Suprapubic skin (tissue), 4 donors: ENCODE measurements at places on chromosomes 1 and 21. TPM values are rescaled to one million over a fixed set of nuclear protein-coding genes. Genes with fewer than 3 reads are reported as not detected.
A peak's percentile ranks its signal among the peaks of the same experiment; 100 is the strongest.

GRCh38 chr1:234750922-234751627 is 141.1 kb upstream of the IRF2BP2 start:
- H3K27me3 ChIP-seq: no peaks in the 10 kb centered on the region
- DNase-seq: no peak
- peaks cover 10% of the 10 kb centered on the region for H3K4me1 ChIP-seq
- H3K36me3 ChIP-seq: no peaks in the 10 kb centered on the region
- no peak overlapping the region for H3K27ac ChIP-seq
- H3K4me3 ChIP-seq: no peak overlapping the region

- no peaks in the 10 kb centered on the region for H3K36me3 ChIP-seq
- no peak for DNase-seq
These were observed 94.7 kb downstream of the PAPPA2 start for GRCh38 chr1:176557543-176558258.

GRCh38 chr1:30437059-30437576 is 286.3 kb downstream of the MATN1 start:
- no peaks in the 10 kb centered on the region for H3K36me3 ChIP-seq
- no peak overlapping the region for H3K27ac ChIP-seq
- H3K27me3 ChIP-seq: no peaks in the 10 kb centered on the region
- no peak overlapping the region for H3K4me3 ChIP-seq

- H3K36me3 ChIP-seq: no peaks in the 10 kb centered on the region
- DNase-seq: no peak
- H3K4me1 ChIP-seq: peaks cover 6% of the 10 kb centered on the region
- no peak overlapping the region for H3K4me3 ChIP-seq
- no peak overlapping the region for H3K27ac ChIP-seq
- no peaks in the 10 kb centered on the region for H3K27me3 ChIP-seq
These were observed 53.5 kb downstream of the XCL2 start for GRCh38 chr1:168490306-168490705.

GRCh38 chr1:151371370-151372057 is 991 bp downstream of the SELENBP1 start:
- peak overlapping the region; percentile 64 for H3K27ac ChIP-seq
- DNase-seq: peak; percentile 86
- H3K4me1 ChIP-seq: peaks cover 38% of the 10 kb centered on the region
- peaks cover 10% of the 10 kb centered on the region for H3K36me3 ChIP-seq
- H3K27me3 ChIP-seq: no peaks in the 10 kb centered on the region

DNA sequence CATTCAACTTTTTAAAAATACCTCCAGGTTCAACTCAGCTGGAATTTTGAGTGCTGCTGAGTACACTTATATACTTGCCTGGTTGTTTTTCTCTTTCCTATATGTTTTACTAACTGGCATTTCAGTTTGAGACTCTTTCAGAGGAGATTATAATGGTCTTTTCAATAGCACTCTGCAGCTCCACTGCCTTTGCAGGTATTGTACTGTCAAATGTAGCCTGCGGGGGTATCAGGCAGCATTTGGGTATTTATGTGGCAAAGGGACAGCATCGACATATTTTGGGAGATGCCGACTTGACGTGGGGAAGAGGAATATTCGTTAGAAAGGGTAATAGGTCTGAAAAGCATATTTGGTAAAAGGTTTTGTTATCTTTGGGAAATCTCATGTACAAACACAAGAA is 11.1 kb upstream of the TGFBR3 start:
- H3K27me3 ChIP-seq: no peaks in the 10 kb centered on the region
- no peak overlapping the region for H3K4me3 ChIP-seq
- H3K27ac ChIP-seq: no peak overlapping the region
- peaks cover 6% of the 10 kb centered on the region for H3K4me1 ChIP-seq

DNA sequence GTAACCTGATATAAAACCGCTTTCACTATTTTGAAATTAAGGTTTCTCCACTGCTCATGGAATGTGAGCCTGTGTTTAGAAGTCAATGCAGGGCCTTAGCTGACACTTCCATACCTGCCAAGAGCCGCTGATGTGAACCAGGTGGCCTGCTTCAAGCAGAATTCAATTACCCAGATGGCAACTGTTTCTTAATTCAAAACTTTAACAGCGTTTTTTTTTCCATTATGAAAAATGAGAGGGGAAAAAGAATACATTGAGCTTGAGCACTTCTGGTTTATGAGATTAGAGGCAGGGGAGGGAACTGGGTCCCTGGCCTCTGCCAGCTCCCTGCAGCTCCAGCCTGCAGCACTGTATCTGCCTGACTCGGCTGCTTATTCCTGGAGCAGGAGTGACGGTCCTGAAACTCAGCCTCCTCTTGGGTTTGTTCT is 7.7 kb upstream of the ATP1A1 start:
- no peaks in the 10 kb centered on the region for H3K36me3 ChIP-seq
- no peaks in the 10 kb centered on the region for H3K27me3 ChIP-seq
- H3K4me3 ChIP-seq: no peak overlapping the region
- H3K27ac ChIP-seq: no peak overlapping the region
- peaks cover 5% of the 10 kb centered on the region for H3K4me1 ChIP-seq
- no peak for DNase-seq

Gene DLGAP3
- not detected for total RNA-seq
